ENCODE measurements at places on chromosomes 11 and 22.

GRCh38 chr22:20940186-20940651 is 23.0 kb downstream of the CRKL start:
- DNase-seq = peak; percentile 81

DNA sequence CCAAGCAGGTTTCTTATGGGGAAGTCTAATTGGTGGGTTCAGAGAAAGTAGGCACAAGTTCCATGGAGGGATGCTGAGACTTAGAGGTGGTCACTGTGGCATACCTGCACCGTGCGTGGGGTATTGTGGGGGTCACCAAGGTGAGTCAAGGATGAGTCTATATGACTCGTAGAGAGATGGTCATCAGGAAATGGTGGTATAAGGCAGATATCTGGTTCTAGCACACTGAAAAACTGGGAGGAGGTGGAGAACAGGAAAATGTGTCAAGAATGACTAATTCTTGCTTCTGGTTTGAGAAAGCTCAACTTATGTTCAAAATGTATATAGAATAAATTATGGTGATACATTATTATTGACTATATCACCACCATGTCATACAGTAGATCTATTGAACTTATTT is 258.1 kb downstream of the RAB38 start:
- no peak for DNase-seq

DNA sequence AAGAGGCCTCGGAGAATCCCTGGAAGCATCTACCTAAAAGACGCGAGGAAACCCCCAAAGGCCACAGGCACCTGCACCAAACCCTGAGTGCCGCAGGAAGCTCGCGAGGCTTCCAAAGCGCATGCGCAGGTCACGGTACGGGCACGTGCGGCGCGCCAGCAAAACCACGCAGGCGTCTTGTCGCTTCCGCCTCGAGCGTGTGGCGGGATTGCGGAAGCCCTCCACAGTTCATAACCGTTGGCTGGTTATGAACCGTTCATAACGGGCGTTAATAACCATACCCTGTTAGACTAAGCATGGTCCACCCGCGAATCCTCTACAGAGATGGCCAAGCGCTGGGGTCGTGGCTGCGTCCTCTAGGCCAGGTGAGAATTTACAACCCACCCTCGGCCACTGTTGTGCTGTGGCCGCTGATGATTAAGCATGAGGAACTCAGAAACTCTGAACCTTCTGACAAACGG is 46.4 kb downstream of the MORC2 start:
- DNase-seq = peak; percentile 4

DNA sequence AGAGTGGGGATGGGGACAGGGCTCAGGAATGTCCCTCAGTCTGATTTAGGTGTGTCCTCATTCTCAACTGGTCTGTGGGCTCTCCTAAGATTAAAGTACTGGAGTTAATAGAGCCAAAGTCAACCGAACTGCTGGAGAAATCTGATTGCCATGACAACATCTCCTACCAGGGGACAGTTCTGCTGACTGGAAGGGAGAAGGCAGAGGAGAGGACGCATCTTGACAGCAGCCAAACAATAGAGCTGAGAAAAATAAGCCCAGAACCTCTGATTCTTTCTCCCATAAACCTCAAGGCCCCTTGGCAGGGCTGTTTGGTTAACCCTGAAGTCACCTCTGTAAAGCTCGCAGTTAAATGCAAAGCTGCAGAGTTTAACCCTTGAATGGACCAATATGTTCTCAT is 2.8 kb downstream of the KCTD14 start:
- DNase-seq = no peak

GRCh38 chr11:134967746-134968145 is 555.7 kb upstream of the B3GAT1 start:
- DNase-seq = no peak

DNA sequence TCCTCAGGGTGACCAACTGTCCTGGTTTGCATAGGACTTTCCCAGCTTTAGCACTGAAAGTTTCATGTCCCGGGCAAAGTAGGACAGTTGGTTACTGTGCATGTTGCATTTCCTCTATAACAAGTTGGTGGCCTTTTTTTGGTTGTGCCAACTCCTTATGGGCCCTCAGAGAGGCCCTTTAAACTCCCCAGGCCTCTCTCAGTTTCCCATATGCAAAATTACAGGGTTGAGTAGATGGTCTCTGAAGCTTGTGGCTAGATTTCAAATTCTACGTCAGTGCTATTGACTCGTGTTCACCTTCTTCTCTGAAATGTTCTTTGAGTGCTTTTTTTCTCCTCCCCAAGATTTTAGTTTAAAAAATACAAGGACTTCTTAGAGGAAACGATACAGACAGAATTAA is 92.5 kb downstream of the MYO18B start:
- no peak for DNase-seq

GRCh38 chr11:107591378-107592230 is 657 bp downstream of the ELMOD1 start:
- DNase-seq = no peak
